ENCODE measurements at places on chromosomes 4 and X.

DNA sequence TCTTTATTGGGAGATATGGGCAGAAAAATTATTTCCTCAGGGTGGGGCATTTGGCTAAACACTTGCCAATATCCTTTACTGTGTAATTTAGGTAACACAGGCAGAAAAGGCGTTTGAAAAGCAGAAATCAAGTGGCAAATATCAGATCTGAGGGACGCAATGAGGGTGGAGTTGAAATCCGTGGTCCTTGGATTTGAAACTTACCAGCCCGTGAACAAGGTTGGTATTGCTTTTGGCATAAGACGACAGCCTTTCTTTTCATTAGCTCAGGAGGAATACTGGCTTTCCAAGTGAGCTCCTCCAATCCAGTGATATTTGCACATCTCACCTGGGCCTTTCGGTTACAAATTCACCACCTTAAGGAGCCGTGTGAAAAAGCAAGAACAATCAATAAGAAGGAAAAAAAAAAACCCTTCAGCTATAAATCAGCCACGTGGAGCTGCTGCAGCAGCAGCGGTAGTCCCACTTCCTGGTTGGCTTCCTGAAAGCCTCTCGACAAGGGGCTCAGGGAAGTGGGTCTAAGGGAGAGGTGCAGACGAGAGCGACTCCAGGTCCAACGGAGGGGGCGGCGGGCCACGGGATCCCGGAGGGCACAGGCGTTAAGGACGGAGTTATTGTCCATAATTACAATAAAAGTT is 734 bp upstream of the GALNT7 start:
- no peak for DNase-seq

DNA sequence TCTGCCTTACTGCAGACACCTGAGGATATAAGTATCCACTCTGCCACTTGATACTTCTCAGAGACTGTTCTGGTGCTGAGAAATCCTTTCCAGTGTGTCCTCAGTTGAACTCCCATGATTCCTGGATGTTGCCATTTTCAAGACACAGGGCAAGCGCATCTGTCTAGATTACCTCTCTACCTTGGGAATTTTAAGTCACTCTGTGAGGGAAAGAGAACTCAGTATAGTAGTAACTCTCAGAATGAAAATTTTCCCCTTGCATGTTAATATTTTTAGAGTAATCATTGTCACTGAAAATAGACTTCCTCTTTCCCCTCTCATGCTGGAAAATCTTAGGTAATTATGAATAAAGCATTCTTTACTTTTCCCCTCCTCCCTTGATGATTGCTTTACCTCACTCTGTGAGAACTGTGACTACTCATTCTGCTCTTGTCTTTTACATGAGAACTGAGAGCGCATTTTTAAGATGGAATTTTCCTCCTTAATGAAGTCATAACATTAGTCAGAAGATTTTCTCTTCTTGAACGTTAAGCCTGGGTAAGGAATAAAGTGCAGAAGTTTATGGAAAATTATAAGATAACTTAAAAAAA is 45.0 kb downstream of the TET2 start:
- no peak for DNase-seq

DNA sequence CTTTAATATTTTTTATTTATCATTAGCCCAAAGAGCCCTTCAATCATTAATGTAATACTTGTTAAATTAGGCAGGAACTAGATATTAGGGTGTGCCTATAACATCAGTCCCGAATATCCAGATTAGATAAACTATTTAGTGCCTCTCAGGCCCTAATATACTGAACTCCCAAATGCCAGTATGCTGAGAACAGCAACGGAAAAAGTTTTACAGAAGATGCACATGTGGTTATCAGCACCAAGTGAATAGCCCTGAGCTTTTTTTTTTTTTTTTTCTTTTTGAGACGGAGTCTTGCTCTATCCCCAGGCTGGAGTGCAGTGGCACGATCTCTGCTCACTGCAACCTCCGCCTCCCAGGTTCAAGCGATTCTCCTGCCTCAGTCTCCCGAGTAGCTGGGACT is 13.0 kb upstream of the ELF2 start:
- no peak for DNase-seq

DNA sequence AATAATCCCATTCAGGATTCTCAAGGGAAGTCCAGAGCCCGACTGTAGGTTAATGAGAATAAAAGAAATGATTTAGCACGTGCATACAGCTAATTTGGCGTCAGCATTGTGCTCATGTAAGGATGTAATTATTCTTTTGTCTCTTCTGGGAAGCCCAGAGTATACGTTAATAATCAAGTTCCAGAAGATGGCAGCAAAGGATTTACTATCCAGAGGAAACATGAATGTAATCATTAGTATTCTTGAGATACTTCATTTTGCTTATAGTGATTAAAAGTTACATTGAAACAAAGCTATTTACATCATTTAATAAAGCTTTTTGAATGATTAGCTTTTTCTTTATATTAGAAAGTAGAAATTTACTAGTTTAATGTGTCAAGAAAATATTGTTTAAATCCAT is 27.1 kb upstream of the MAP9 start:
- no peak for DNase-seq

GRCh38 chrX:22760513-22761057 is 239.2 kb upstream of the DDX53 start:
- no peak for DNase-seq

DNA sequence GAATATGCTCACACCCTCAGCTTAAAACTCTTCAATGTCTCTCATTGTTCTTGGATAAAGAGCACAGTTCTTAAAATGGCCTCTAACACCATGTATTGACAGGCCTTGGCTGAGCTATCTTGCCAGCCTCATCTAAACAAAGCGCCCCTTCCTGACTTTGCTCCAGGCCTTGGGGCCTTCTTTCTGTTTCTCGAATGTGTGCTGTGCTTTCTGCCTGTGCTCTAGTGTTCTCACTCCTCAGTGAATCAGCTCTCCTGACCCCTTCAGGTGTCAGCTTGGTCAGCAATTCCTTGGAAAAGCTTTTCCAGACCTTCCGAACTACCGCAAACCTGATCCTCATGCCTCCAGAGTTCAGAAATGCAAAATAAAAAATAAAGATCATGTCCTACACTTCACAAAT is 346.3 kb upstream of the FSTL5 start:
- no peak for DNase-seq

DNA sequence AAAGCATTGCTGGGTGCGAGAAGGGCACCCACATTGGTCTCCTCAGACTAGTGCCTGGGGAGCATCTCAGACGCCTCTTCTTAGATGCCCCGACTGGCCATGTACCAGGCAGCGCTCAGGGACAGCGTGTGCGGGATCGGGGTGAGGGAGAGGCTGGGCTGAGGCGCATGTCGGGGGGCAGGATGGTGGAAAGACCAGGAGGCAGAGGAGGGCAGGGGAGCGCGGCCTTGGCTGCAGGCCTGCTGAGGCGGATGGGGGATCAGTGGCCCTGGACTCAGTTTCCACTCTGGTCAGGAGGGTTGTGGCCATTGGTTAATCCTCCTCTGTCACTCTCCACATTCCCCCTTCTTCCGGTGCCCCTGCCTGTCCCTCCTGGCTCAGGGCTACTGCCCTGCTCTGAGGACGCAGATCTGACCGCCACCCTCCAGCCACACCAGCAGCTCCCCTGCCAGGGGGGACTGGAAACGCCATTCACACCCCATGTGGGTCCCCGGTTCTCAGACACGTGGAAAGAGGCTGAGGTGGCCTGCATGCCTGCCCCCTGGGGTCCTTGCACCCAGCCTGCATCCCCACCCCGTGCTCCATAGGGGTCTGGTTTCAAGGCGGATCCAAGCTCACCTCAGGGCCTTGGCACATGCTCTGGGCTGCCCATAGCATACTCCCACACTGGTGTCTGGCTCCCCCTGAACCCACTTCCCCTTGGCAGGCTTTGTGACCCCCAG is 105.9 kb downstream of the CPZ start:
- DNase-seq, result no peak

DNA sequence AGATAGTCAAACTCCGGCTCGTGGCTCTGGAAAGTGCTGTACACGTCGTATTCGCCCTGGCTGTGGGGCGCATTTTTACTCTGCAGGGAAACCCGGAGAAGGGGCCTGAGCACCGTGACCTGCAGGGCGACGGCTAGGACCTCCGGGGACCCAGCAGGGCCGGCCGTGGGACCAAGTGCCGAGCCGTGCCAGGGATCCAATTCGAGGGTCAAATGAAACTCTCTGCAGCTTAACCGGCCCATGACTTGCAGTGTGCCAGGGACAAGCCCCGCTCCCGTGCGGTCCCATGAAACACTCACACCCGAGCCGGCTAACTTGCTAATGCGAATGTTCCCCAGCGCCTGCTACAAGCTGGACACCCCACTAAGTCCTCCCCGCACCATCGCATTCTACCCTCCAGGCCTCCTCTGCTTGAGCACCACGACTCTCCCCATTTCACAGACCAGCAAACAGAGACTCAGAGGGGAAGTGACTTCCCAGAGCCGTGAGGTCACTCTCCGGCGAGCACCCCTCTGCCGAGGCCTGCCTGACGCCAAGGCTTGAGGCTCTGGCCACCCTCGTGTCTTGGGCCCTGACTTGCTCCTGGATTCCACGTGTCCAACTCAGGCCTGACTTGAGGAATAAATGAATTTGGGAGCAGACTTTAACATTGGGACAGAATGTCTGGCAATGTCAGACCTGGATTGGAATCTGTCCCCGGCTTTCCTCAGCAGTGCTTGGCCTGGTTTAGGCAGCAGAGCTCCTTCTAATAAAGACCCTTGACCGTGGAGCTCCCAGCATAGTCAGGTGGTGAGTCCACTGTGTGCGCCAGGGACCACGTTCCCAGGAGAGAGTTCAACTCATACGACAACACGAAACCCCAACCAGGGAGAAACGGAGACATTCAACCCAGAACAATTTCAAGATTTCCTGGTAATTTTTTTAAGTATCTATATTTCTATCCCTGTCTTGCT is 93.6 kb downstream of the PPP2R2C start:
- no peak for DNase-seq

- no peak for DNase-seq
Observed at GRCh38 chrX:74280759-74281158, 23.2 kb upstream of the ZCCHC13 start.

- no peak for DNase-seq
Observed at GRCh38 chrX:123256378-123256777, 72.3 kb downstream of the GRIA3 start.

- no peak for DNase-seq
Observed at GRCh38 chr4:153534792-153535629, 68.9 kb downstream of the TMEM131L start.

- no peak for DNase-seq
Observed at GRCh38 chr4:144591401-144591800, 54.6 kb upstream of the HHIP start.

DNA sequence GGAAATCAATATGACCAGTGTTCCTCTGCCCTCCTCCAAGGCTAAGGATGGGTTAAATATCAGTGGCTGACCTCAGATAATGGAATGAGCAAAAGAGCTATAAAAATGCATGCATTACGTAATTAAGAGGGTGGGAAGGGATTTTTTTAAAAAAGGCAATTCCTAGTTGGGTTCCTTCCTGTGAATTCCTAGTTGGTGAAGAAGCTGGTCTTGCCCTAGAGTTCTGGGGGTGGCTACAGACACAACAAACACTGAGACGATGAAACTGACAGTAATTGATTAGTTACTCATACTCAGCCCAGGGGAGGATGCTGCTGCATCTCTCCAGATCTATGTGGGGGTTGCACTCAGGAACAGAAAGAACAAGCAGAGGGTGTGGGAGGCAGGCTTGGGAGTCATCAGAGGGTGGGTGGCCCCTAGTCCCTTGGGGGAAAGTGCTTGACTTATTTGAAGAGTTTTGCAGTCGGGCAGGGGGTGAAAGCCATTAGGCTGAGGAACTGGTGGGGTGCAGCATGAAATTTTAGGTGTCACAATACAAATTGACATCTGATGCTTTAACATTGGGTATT is 662.0 kb upstream of the FRG1 start:
- no peak for DNase-seq

DNA sequence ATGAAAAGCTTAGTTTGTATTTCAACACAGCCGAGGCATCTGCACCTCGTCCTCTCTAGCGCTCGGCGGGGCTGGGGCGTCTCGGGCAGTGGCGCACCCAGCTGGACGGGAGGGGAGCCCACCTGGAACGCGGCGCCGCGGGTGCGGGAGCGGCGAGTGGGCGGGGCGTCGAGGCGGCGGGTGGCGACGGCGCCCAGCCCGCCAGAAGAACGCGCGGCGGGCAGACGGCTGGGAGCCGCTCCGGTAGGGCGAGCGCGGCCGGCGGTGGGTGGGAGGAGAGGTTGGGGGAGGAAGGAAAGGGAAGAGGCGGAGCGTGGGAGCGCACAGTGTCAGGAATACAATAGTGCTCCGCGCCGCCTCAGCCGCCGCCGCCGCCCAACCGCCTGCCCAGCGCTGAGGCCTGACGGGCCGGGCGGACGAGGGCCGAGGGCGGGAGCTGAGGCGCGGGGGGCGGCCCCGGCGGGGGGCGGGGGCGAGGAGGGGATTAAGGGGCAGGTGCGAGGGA is at the start of gene JADE3:
TSS of gene JADE3 (plus strand) at position 324 of the 505 bp plus-strand sequence. CDS start 72,474 bp downstream, outside the sequence.
- no peak for DNase-seq

DNA sequence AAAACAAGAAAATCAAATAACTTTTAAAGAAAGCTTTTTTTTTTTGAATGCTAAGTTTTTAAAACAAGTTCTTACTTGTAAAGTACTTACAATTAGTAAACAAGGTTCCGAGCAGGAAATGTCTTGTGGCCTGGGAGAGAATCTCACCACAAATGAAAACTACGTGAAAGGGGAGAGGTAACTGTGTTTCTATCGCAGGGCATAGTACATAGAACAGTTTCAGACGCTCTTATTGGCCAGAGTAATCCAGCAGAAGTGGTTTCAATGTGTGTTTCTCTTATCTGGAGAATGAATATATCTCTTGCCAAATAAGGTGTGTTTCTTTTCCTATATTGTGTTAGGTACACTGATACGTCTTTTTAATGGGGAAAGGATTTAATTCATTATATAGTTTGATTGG is at the start of gene PLAC8:
TSS of gene PLAC8 (minus strand) at position 154 of the 400 bp plus-strand sequence. CDS start 6,808 bp downstream, outside the sequence.
- DNase-seq, result peak; percentile 27

GRCh38 chrX:45952030-45952429 is 593.2 kb downstream of the ZNF674 start:
- no peak for DNase-seq

- no peak for DNase-seq
Observed at GRCh38 chrX:10467793-10468192, 152.6 kb downstream of the MID1 start.

DNA sequence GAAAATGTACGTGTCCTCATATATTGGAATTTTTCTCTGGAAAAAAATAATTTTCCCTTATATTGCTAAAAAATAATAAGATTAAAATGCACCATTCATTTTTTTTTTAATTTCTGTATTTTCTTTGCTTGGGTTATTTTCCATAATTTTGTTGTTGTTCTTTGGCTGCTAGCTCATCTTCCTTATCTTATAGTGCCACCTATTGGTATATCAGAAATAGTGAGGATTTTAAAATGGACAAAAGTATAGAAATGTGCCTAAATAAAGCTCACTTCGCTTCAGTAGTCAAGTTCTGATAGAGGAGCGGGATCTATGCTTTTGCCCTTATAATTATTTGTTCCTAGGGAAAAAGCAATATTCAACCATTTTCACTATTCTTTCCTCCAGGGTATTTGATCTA is 134.8 kb downstream of the NAP1L3 start:
- DNase-seq, result no peak

DNA sequence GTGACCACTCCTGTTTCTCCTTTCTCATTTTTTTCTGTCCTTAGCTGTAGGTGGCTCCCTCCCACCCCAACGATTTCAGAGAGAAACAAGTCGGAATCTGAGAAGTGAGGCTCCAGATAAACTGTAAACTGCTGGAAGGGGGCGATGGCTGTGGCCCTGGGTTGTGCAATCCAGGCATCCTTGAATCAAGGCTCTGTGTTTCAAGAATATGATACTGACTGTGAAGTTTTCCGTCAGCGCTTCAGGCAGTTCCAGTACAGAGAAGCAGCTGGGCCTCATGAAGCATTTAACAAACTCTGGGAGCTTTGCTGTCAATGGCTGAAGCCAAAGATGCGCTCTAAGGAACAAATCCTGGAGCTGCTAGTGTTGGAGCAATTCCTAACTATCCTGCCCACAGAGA is 37.7 kb downstream of the ETDC start:
- no peak for DNase-seq

All from activated gamma-delta T cell treated with anti-CD3 and anti-CD28 coated beads, Interleukin-2, amount 50 U/mL, for 16 hours (primary cell).